ENCODE measurements at places on chromosomes 2 and 18.

DNA sequence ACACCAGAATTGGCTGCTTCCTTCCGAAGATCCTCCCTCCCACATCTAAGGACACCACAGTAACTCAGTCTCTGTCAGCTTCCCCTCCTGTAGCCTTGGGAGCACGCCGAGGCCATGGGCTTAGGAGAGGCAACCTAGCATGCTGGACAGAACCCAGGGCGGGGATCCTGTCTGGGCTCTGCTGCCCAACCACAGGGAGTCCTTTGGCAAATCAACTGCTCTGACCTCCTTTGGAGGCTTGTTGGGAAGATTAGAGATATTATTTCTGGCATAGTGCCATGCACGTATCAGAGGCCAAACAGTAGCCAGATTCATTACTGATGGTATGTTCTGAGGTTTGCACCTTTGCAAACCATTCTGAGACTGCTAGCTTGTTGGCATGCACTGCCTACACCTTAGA, 262.7 kb upstream of the EPAS1 start:
- DNase-seq = no peak

DNA sequence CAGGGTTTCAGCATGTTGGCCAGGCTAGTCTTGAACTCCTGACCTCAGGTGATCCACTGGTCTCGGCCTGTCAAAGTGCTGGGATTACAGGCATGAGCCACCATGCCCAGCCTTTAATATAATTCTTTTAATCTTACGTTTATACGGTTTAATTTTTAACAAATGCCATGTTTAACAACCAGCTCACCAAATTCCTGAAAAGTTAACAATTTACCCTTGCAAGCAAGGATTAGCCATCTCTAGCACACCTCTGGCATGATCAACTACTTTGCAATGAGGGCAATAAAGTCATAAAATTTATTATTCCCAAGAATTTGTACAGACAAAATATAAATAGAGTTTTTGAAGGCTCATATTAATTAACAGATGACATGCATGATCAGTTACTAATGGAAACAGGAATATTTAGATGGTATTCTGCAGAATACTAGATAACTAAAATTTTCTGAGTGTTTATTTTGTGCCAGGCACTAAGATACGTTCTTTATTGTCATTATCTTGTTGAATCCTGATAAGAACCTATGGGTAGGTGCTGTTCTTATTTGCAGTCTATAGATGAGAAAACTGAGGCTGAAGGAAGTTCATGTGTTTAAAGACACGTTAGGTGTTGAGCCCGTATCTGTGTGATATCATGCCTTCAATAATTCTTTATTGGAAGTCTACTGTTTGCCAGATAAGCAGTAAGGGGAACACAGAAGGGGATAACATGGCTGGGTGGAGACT, 190.1 kb downstream of the CDCA7 start:
- DNase-seq = no peak

DNA sequence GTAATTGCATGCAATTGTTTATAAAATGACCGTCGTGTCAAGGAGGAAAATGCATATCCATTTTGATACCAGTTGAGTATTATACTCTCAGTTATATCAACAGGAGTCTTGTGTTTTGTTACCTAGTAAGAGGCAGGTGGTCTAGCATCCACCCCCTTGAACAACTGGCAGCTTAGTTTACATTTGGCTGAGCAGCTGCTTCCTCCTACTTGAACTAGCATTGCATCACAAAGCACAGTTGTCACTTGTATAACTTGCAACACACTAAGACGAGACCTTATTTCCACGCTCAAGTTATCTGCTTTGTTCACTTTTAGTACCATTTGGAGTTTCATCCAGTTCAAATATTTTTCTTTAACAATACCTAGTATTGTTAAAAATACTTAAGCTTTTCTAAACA, 75.4 kb upstream of the UBE2E3 start:
- no peak for DNase-seq

DNA sequence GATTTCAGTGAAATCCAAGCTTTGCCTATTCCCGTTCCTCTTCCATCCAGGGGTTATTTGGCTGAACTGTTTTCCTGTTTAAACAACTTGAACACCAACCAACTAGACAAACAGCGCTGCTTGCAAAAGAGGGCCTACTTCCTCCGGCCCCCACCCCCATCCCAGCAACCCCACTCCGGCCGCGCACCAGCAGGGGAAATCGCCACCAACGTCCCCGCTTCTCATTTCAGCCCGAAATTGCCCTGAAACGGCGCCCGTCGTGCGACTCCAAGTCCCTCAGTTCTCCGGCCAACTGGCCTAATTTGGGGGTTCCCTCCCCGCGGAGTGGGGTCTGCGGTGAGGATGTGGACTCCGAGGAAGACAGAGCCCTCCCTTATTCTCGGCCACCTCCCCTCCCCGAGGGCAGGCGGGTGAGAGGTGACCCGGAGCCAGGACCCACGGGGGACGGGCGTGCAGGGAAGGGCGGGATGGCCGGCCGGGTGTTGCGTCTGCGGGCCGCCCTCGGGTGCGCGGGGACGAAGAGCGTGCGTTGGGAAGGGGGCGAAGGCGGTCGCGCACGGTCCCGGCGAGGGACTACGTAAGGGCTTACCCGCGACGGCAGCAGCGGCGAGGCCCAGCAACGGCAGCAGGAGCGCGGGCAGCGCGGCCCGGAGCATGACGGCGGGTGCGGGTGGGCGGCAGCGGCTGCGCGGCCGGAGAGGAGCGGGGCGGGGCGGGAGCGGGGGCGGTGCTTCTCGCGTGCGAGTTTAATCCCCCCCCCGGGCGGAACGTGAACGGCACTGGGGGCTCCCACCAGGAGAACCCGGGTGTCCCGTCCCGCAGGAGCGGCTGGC, at the start of gene CD302:
TSS of gene CD302 (minus strand) at position 666 of the 833 bp plus-strand sequence. CDS start at position 656, 10 bp downstream.
- DNase-seq = peak; percentile 13

GRCh38 chr18:79986726-79987125, 1.6 kb downstream of the TXNL4A start:
- no peak for DNase-seq

DNA sequence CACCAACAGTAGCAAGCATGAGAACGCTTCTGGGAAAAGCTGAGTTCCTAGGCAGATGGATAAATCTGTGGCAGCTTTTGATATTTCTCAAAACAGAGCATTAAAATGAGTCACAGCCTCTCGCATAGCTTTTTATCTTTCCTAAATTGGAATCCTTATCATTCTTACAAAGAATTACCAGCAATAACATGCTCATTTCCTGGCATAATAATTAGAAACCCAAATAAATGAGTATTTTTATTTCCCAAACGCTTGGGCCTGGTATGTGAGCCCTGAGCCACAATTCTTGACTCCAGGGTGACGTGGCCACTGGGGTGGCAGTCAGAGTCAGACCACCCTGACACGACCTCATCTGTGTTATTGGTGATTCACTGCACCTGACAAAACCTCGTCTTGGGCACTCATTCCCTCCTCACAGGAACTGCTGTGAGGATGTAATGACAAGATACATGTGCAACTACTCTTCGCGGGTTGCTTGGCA, 210.7 kb downstream of the ARL4C start:
- no peak for DNase-seq

DNA sequence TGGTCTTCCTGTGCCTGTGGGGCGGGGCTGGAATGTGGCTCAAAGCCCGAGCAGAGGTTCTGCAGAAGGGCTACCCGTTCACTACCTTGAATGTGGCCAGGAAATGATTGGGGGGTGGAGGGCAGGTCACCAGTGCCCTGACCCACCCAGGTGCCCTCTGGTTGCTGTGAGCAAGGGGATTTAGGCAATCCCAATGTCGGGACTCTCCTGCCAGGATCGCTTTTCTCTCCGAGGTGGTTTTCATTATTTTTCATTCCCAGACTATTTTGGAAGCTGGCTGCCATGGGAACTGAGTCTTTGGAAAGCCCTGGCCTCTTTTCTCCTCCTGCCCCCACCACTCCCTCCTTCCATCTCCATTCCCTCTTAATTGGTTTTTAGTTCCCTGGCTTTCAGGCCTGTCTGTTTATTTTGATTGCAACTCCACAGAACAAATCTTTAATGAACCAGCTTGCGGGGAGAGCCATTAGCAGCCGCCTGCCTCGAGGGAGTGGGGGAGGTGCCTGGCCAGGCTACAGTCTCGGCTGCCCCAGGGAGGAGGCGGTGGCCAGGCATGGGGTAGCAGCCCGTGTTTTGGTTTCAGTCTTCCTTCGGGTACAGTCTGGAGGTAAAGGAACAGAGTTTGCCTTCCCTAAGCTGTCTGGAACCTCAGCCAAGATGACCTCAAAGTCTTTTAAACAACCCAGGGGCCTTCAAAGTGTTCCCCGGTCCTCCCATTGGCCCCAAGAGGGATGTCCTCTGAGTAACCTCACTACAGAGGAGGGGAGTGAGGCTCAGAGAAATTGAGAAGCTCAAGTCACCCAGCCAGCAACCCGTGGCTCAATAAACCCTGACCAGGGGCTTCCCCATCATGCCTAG, 114.4 kb upstream of the HAAO start:
- no peak for DNase-seq

GRCh38 chr2:38692636-38693318, 26.9 kb downstream of the GALM start:
- DNase-seq = no peak

DNA sequence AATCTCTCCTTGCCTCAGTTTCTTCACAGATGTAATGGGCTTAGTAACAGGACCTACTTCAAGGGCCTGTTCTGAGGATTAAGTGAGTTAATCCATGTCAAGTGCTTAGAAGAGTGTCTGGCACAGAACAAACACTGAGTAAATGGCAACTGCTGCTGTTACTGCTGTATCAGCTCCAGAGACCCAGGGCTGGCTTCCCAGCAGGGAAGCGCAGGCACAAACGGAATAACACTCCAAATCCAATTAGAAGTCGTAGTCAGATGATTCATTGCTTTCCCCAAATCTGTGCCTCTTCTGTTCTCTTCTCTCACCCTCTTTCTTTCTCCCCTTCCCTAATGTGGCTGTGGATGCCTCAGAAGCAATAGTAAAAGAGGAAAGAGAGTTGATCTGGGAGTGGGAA, 101.1 kb upstream of the FZD7 start:
- DNase-seq = no peak

GRCh38 chr2:100620481-100620880, 57.7 kb downstream of the PDCL3 start:
- DNase-seq = no peak

GRCh38 chr2:72562451-72563153, 263.2 kb downstream of the EXOC6B start:
- DNase-seq = no peak

DNA sequence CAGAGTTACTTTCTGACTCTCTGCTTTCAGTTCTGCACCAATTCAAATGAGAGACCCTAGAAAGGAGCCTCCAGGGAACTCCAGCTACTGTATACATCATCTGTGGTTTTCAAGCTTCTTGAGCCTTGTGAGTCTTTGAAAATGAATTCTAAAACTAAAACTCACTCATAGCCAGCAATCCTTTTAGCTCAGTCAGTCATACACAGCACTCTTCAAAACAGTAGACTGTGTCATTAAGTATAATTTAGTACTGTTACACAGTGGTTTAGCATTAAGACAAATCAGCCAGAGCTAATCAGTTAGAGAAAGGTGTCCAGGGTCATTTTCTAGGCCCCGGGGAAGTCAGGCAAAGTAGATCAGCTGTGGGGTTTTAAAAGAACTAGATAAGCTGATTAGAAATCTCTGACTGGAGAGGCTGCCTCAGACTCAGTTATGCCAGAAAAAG, 322.1 kb upstream of the THUMPD2 start:
- DNase-seq = no peak

GRCh38 chr2:20191714-20192569, 33.0 kb downstream of the SDC1 start:
- no peak for DNase-seq

GRCh38 chr2:85853499-85854165, 35.2 kb downstream of the ST3GAL5 start:
- no peak for DNase-seq

GRCh38 chr2:174985614-174986013, 19.6 kb downstream of the CHN1 start:
- no peak for DNase-seq

GRCh38 chr2:216849987-216850386, 9.9 kb downstream of the TNP1 start:
- DNase-seq = peak; percentile 40

GRCh38 chr2:11097038-11097720, 58.1 kb upstream of the SLC66A3 start:
- no peak for DNase-seq

- DNase-seq = no peak
Observed at GRCh38 chr2:222854773-222855700, 5.8 kb upstream of the ACSL3 start.

DNA sequence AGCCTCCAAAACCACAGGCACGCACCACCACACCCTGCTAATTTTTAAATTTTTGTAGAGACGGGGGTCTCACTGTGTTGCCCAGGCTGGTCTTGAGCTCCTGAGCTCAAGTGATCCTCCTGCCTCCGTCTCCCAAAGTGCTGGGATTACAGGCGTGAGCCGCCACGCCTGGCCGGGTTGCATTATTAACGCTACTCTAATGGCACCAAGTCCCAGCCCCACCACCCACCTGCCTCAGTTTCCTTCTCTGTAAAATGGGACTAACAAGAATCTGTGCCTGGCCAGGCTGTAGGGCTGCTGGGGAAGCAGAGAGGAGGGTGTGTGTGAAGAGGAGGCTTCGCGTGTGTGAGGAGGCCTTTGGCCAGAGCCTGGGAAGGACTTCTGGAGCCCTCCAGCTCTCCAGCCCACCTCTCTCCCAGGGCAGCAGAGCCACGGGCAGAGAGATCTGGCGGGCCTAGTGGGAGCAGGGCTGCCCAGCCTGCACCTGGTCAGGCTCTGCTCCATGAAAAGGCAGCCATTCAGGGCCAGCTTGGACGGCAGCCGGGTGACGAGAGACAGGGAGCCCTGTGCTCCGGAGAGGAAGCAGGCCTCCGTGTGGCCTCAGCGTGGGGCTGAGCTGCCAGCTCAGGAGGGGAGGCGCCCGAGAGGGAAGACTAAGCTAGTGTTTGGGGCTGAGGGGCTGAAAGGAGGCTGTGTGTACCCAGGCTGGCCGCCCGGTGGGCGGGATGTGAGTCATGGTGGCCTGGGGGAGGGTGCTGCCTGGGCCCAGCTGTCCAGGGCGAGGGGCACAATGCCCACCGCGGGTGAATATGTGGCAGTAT, 7.4 kb upstream of the B3GNT7 start:
- no peak for DNase-seq

DNA sequence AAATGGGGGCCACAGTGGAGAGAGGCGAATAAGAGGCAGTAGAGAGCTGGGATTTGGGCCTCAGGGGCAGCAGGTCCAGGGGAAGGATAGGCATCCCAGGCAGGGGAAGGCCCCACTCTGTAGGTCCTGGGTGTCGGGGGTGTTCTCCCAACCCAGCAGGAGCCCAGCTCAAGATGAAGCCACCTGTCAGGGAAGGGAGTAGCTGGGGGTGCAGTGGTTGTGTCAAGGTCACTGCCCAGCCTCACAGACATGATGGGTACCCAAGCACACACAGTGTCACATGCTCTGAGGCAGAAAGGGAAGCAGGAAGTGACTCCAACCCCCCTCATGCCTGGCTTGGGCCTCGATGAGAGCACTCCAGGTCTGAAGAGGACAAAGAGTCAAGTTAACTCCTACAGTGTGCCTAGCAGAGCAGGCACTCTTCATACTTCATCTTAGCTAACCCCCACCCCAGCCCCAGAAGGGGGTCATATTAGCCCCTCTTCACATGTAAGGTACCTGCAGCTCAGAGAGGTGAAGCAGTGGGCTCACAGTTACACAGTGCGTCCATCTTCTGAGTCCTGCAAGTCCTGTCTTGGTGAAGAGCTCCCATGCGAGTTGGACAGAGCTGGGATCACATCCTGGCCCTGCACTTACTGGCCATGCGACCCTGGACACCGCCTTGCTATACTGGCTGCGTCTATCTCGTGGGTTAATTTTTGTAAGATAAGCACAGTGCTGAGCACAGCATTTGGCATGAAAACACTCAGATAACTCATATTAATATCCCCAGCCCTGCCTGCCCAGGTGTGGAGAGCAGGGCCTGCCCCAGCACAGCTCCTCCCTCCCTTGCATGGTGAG, 72.6 kb upstream of the DAPL1 start:
- DNase-seq = no peak

- no peak for DNase-seq
Observed at GRCh38 chr2:62383846-62384245, 122.1 kb downstream of the TMEM17 start.
